Peyer's patch (tissue), 4 donors: ENCODE measurements at places on chromosomes 7 and 10.

DNA sequence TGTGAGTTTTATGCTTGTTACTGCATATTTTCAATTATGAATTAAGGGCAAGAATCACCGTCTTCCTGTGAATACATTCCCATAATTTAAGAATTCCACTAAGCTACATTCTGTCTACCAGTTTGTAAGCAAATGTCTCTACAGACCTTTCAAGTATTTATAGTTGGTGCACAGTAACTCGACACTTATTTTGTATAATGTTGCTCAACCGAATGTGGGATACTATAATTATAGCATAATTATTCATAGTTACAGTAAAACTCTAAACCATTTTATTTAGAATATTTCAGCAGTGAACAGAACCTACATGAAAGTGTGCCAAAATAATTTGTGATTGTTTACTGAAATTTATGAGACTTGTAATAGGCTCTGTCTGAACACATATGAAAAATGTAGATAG, 17.3 kb upstream of the CUBN start:
- DNase-seq, result no peak

DNA sequence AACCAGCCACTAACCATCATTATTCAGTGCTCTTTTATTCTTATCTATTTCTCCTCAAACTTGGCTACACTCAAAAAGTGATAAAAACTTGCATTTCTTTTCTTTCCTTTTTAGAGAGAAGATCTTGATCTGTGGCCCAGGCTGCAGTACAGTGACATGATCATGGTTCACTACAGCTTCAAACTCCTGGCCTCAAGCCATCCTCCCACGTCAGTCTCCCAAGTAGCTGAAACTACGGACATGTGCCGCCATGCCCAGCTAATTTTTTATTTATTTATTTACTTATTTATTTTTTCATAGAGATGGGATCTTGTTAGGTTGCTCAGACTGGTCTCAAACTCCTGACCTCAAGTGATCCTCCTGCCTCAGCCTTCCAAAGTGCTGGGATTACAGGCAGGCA, 24.6 kb upstream of the TMEM248 start:
- no peak for DNase-seq

GRCh38 chr7:459584-460373, 59.9 kb downstream of the PDGFA start:
- no peak for DNase-seq

DNA sequence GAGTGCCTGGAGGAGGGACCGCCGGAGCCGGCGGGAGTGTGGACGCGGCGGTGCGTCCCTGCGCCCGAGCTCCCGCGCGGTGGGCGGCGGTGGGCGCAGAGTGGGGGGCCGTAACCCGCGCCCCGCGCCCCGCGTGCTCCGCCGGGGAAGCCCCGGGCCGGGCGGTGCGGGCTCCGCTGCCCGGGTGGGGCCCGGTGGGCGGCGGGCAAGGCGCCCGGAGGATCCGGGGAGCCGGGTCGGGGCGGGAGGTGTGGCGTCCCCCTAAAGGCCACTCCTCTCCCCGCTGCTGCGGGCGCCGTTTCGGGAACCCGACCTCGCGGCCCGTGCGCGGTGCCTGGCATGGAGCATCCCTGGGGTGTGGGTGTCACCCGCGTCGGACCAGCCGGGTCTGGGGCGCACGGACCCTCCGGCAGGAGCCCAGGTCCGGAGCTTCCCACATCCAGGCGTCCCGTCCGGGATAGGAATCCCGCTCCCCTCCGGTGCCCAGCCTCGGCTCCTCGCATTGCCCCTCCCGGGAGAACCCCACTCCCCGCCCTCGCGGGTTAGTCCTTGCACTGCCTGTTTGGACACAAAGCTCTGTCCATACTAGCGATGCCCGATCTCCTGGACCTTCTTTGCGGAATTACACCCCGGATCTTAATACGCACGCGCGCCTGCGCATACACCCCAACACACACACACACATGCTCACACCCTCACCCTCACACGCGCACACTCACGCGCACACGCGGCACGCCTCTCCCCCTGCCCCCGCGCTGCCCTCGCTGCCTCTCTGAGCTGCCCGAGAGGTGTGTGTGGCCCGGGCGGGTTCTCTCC, 723 bp downstream of the MTURN start:
- peak; percentile 72 for DNase-seq

- DNase-seq, result no peak
These were observed 326.2 kb downstream of the FRMD4A start for GRCh38 chr10:14004536-14004935.

GRCh38 chr7:99102361-99102760, 41.5 kb downstream of the SMURF1 start:
- no peak for DNase-seq

GRCh38 chr10:78313636-78314035, 280.0 kb downstream of the RPS24 start:
- DNase-seq, result peak; percentile 27

DNA sequence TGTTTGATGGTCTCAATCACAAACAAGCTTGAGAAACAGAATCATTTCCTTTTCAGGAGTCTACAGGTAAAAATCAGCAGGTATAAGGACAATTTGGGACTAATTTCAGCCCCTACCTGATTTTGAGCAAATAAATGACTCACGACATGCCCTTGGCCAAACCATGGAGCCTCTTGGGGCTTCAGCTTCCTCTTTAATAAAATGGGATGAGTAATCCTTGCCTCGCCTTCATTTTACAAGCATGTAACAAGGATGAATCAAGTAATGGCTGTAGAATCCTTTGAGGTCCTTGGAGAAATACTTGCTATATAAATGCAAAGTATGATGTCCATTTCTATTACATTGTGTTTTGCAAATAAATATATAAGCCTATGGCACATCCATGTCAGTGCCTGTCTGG, 212.8 kb upstream of the PODXL start:
- DNase-seq, result no peak

DNA sequence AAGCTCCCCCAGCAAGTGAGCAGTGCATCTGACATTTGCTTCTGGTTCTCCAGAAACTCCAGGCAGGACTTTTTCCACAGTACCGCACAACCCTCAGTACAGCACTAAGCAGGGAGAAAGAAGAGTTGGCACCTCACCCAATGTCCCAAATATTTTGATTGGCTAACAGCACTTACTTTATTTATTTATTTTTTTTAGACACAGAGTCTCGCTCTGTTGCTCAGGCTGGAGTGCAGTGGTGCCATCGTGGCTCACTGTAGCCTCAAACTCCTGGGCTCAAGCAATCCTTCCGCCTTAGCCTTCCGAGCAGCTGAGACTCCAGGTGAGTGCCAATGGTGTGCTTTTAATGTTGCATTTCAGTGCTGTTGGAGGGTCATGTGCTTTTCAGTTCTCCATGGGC, 200.3 kb upstream of the ZMIZ1 start:
- DNase-seq, result no peak

GRCh38 chr7:101308245-101309085, 13.1 kb downstream of the IFT22 start:
- DNase-seq, result peak; percentile 81

- no peak for DNase-seq
These were observed 135.3 kb upstream of the FAM3C start for GRCh38 chr7:121531175-121532070.

GRCh38 chr7:24419077-24419476, 135.1 kb downstream of the NPY start:
- DNase-seq, result no peak
